ENCODE measurements at places on chromosomes 16 and 17.

GRCh38 chr16:46843898-46844642, 13.1 kb upstream of the C16orf87 start:
- DNase-seq, result no peak

DNA sequence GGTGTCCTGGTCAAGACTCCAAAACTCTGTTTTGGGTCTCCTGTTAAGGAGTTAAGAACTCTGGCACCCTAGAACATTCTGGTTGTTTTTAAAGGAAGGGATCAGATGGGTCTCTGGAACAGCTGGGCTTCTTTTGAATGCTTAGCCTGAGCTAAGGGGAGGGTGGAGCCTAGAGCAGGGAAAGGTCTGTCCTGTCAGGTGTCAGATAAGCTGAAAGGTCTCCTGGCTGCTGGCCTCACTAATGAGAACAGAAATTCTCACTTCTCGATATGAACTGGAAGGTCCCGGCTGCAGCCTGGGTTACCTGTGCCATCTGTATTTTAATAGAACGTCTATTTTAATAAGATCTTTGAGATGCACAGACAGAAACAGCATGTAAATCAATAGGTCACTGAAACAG, 69.0 kb downstream of the RAP1GAP2 start:
- no peak for DNase-seq

GRCh38 chr16:84143784-84144199, 1.2 kb downstream of the HSDL1 start:
- no peak for DNase-seq

DNA sequence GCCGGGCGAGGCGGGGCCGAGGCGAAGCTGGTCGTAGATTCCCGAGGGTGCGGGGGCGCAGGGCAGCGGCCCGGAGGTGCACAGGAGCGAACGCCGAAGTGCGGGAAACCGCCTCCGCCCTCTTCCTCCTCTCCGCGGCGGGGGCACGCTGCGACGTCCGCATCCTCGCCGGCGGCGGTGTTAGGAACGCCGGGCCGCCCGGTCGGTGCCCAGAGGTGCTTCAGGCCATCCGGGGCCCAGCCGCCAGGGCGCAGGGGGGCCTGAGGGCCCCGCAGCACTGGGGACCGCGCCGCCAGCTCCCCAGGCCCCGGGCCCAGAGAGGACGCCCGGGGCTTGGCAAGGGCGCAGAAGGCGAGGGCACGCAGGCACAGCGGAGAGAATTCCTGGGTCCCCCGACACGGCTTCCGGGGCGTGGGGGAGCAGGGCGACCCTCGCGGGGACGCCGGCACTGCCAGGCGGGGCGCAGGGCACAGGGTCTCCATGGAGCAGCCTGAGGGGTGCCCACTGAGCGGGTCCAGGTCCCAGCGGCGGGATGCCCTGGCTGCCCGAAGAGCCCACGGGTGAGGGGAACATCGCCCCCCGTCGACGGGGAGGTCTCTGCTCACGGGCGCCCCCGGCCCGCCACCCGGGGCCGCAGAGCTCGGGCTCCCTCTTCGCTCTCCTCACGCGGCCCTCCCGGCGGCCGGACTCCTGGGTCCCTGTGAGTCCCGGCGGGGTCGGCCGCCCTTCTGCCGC, 576 bp downstream of the EPOP start:
- DNase-seq, result no peak

GRCh38 chr16:17294856-17295255, 175.9 kb downstream of the XYLT1 start:
- DNase-seq, result no peak

DNA sequence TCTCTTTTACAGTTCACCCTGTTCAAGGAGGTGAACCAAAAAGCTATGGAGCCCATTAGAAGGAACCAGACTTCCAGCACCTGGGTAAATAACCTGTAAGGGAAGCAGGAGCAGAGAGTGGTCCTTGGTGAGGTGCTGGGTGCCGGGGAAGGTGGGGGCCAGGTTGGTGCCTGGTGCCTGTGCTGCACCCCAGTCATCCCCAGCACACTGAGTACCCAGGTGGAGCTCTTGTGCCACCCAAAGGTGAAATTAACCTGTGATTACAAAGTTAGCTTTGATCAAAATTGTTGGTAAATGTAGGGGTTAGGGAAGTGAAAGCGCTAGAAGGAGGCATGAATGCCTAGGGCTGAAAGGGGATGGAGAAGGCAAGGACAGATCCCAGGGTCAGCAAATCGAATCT, 58.6 kb downstream of the CDRT4 start:
- no peak for DNase-seq

GRCh38 chr16:78953526-78953925, 647.0 kb downstream of the MAF start:
- DNase-seq, result no peak

GRCh38 chr16:68539711-68540239, 684 bp downstream of the ZFP90 start:
- DNase-seq, result no peak

GRCh38 chr17:67372751-67373150, 4.3 kb upstream of the PITPNC1 start:
- DNase-seq, result no peak

- no peak for DNase-seq
These were observed 157.7 kb downstream of the CMIP start for GRCh38 chr16:81602256-81602776.

DNA sequence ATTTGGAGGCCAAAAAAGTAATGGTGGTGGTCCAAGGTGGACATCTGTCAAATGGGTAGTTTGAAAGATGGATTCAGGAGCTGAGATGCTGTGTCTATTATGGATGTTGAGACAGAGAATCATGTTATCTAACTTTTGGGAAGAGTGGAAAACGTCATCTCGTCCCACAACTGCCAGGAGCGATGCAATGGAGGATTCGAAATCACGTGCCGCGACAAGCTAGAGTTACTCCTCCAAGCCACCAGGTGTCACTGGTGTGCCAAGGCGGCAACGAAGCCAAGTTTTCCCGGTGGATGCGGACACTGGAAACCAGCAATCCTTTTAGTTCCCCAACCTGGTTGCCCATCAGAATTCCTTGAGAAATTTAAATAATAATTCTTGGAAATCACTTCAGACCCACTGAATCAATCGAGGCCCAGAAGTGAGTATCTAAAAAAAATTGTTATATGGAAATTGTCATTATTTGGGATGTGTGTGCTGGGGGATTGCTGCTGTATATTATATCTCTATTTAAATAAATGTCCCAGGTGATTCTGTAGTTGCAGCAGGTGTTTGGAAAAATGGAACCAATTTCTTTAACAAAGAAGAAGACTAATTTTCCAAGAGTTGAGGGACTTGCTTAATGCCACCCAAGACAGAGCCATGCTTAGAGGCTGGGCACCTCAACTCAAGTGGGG, 206.1 kb downstream of the HAPSTR1 start:
- no peak for DNase-seq

- no peak for DNase-seq
These were observed 939 bp downstream of the BCL6B start for GRCh38 chr17:7023576-7024401.

DNA sequence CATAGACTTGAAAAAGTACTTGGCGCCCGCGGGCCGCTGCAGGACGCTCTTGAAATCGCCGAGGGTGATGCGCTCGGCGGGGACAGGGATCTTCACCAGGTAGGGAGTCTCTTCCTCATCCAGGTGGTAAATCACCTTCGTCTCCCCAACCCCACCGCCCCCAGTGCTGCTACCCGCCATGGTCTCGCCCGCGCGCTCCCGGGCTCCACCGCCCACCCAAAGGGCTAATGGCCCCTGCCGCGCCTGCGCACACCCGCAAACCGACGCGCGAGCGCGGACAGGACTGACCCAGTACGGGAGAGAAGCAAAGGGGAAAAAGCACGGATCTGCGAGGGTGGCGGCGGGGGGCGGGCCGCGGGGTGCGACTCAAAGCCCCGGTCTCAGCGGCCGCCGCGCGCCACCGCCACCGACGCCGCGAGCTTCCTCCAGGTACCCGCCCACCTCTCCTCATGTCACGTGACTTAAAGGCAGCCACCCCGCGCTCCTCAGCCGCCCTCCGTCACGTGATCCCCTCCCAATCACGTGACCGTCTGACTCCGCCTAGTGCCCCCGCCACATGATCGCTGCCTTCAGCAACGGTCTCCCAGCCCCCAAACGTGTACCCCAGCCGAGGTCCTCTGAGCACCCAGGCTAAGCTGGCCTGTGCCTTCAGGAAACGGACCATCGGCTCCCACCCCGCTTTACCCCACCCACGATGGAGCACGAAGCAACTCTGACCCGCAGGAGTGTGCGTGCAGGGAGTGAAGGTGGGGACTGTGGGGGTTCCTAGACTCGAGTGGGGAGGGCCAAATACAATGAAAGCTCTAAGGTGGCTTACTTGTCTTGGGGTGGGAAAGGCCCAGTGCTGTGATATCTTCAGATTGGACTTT, at the start of gene DVL2:
Gene DVL2, minus strand, starts transcription at position 435 of the 869 bp plus-strand sequence. Its CDS starts 255 bp downstream, at position 180.
- DNase-seq, result no peak

GRCh38 chr16:87366288-87366687, 17.3 kb downstream of the FBXO31 start:
- DNase-seq, result no peak

- DNase-seq, result no peak
These were observed at the start of gene SAMD14 for GRCh38 chr17:50129728-50130558. TSS of gene SAMD14 (minus strand) at chr17:50130160. CDS start at chr17:50124959, 5,201 bp downstream.

- DNase-seq, result no peak
These were observed 86.7 kb downstream of the CLEC16A start for GRCh38 chr16:11030990-11031510.

- DNase-seq, result no peak
These were observed 6.4 kb downstream of the KRT38 start for GRCh38 chr17:41434415-41434814.

DNA sequence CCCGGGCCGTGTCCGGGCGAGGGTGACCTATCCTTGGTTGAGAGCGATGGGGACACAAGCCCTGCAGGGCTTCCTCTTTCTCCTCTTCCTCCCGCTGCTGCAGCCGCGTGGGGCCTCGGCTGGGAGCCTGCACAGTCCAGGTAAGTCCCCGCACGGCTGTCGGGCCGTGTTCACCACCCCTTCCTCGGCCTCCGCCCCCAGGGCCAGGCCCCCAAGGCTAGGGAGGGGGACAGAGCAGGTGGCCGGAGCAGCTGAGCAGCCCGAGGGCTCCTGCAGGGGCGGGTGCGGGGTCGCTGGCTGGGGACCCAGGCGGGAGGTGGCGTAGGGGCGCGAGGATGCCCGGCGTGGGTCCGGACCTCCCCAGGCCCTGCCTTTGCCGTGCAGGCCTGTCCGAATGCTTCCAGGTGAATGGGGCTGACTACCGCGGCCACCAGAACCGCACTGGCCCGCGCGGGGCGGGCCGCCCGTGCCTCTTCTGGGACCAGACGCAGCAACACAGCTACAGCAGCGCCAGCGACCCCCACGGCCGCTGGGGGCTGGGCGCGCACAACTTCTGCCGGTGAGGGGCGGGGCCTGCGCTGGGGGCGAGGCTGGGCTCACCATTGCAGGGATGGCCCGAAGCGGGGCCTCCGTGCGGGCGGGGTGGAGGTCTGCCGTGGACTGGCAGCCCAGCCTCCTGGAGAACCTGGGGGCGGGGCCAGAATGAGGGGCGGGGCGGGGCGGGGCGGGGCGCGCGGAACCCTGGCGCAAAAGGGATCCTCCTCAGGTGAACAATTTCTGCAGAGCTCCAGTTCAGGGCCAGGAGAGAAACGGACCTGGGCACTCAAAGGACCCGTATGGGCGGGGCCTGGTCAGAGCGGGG, 631 bp downstream of the KREMEN2 start:
- DNase-seq, result no peak

DNA sequence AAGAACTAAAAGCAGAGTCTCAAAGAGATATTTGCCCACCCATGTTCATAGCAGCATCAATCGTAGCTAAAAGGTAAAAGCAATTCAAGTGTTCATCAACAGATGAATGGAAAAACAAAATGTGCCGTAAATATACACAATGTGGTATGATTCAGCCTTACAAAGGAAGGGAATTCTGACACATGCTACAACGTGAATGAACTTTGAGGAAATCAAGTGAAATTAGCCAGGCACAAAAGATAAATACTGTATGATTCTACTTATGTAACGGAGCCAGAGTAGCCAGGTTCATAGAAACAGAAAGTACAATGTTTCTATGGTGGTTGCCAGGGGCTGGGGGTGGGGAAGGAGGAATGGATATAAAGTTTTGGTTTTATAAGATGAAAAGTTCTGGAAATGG, 57.8 kb upstream of the IL34 start:
- no peak for DNase-seq

DNA sequence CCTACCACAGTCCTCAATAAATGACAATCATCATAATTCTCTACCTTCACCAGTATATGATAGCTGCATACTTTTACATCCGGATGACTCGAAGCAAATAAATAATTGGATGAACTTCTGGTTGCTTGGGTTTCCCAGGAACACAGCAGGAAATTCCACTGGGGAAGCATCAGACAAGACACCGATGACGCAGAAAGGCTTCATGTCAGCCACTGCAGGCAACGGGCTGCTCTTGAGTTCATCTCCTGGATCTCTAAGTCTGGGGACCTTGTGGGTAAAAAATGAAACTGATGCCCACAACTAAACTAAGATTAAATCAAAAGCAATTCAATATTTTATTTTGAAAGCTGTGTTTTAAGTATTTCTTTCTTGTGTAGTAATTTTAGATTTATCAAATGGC, 472.1 kb upstream of the C16orf82 start:
- DNase-seq, result no peak

GRCh38 chr17:58699771-58700170, 7.4 kb downstream of the RAD51C start:
- no peak for DNase-seq

- no peak for DNase-seq
These were observed 113.2 kb downstream of the MSI2 start for GRCh38 chr17:57369509-57369945.

- no peak for DNase-seq
These were observed 527 bp downstream of the UNC45B start for GRCh38 chr17:35148144-35148543.

DNA sequence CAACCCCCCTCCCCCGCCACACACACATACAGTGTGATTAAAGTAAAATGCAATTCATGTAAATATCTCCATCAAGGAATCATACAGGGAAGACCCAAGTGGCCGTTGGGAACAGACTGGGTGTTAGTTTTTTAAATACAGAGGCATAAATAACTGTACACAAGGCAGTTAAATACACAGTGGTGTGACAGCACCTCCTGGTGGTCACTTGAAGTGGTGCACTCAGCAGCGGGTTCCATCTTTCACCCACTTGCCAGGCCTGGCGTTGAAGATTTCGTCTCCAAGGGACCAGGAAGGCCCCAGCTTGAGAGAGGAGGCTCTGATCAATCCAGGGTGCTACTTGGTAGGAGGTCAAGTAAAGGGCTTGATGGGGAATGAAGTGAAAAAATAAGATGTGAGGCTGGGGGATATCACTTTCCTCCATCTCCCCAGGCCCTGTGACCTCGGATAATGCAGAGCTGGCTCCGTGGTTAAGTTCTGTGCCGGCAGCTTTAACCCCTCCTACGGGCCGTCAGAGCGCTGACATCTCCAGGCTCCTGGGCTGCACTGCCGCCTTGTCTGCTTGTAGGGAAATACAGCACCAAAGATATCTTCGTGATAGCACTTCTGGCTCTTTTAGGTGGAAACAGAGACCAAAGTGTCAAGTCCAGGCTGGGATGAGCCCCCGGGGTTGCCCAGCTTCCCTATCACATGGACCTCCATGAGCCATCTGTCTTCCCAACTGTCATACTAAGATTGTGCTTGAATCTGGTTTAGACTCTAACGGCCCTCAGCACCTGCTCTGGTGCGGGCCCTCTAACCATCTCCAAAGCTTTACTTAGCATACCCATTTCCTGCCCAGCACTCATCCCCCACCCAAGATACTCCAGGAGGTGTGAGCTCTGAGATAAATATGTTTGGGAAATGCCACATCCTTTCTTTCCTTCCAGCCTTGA, 20.7 kb downstream of the LGALS9 start:
- no peak for DNase-seq

GRCh38 chr16:27226476-27226875, 23.1 kb downstream of the KDM8 start:
- no peak for DNase-seq
